NCI-H2081 (cell line): ENCODE measurements at places on chromosomes 3 and 15.
A peak's percentile ranks its signal among the peaks of the same experiment; 100 is the strongest.

GRCh38 chr3:42490243-42490642 lies 12.2 kb upstream of the VIPR1 start:
- peak; percentile 1 for DNase-seq

DNA sequence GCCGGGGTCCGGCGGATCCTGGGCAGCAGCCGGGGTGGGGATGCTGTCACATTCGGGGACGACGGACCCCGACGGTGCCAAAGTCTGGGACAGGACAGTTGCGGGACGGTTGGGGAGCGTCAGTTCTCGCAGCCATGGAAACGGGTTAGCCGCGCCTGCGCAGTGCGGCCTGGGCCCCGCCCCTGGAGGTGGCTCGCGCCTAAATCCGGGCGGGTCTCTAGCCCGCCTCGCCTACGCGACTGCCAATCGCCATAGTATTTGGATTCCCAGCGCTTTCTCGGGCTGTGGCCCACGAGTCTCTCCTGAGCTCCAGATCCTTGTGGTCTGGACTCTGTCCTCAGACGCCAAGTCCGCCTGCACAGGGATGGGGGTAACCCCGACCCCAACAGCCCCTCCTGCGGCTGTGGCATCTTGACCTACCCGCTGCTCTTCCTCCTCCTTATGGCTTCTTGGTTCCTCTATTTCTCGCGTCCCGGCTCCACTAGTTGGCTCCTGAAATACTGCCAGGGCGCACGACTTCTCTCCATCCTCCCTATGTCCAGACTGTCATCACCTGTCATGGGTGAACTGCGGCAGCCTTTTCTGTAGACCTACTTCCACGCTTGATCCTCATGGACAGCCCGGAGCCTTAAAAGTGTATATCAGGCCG lies at the start of gene ZMYND10:
ZMYND10 (minus strand) TSS at position 147 of the 649 bp plus-strand sequence. CDS start 153 bp downstream, outside the sequence.
- peak; percentile 11 for DNase-seq

DNA sequence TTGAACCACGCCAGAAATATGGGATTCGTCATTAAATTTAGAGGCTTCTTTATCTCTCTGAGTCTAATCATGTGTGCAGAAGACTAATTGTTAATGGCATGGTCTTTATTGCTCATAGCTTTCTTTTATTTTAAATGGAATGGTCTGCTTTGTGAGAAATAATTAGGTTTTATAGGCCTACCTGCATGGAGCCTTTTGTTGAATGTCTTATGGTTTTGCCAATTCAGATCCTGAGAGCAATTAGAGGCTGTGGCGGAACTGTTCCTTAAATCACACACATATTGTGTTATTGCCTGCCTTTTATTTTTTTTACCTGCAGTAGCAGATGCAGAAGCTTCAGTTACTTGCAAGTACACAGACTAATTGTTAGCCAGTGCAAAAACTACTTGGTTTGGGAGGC lies 306.2 kb downstream of the NLGN1 start:
- peak; percentile 81 for DNase-seq

GRCh38 chr3:131388490-131388799 lies 6.9 kb downstream of the NUDT16 start:
- no peak for DNase-seq

DNA sequence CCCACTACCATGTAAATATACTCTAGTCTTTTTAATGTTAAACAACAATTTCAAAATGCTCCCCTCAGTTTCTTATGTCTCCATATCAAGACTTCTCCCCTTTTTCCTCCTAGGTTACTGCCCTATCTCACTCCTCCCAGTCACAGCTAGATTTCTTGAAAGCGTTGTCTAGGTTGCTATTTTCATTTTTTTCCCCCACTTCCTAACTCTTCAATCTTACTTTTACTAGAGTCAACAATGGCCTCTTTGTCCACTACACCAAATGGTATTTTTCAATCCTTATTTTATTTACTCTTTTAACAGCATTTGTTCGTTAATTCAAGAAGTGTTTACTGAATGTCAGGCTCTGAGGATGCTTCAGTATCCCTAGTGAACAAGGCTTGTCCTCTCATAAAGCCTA lies 84.4 kb downstream of the VPS8 start:
- no peak for DNase-seq

DNA sequence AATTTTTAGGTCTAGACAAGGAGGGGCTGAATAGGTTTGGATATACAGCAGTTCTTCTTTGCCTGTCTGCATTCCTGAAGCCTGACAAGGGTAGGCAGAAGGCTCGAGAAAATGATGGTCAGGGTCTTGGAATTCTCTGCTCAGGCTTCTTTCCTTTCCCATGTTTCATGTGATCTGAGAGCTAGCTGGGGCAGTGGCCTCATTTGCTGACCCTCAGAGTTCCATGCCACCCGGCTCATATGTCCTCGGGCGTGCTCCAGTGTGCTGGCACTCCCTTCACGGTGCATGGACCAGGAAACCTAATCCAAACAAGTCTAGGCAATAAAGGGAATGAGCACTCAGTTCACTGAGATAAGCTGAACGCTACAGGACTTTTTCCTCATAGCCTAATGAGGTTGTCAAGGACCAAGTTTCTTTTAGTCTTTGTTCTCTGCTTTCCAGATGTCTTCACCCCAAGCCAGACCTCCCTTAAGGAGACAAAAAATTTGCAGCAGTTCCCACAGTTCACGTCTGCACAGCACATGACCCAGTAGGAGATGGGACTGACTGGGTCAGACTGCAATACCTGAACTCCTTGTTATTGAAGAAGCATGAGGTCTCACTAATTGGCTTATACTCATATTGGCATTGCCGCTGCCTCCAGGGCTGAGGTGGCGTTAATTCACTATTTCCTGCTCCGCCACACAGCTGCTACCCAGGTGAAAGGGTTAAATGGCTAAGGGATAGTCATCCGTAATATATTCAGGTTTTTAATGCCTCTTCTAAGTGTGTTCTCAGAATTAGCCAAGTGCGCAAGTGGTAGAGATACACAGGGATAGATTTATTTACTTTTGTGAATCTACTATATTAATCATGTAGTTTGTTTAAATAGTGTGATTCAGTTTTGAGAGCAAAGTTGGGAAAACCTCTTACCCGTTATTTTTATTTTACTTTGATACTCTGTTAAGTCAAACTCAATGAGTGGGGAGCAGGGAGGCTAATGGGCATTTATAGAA lies 15.3 kb upstream of the RTP4 start:
- no peak for DNase-seq
